ENCODE measurements at places on chromosomes 3 and 15. TPM values are rescaled to one million over a fixed set of nuclear protein-coding genes. Genes with fewer than 3 reads are reported as not detected.

The TTLL13 gene
- total RNA-seq = 0.26 TPM

The ZNF502 gene
- total RNA-seq = 1.0 TPM

The TRANK1 gene
- 11.0 TPM for total RNA-seq

DNA sequence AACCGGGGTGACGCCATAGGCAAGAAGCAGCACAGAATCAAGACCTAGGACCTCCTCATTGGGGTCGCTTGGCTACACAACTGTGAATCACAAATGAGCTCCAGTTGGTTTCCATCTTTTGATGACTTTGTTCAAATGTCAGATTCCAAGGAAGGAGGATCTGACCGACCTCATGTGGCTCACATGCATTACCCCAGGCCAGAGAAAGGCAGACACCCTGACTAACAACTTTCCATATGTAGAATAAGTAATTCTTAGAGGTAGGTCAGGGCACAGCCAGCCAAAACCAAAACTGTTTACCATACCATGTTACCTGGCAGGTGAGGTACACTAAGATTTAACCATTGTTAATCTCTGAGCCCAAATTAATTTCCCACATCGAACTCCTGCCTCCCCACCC is 96.5 kb downstream of the CCNL1 start:
- no peak for DNase-seq

DNA sequence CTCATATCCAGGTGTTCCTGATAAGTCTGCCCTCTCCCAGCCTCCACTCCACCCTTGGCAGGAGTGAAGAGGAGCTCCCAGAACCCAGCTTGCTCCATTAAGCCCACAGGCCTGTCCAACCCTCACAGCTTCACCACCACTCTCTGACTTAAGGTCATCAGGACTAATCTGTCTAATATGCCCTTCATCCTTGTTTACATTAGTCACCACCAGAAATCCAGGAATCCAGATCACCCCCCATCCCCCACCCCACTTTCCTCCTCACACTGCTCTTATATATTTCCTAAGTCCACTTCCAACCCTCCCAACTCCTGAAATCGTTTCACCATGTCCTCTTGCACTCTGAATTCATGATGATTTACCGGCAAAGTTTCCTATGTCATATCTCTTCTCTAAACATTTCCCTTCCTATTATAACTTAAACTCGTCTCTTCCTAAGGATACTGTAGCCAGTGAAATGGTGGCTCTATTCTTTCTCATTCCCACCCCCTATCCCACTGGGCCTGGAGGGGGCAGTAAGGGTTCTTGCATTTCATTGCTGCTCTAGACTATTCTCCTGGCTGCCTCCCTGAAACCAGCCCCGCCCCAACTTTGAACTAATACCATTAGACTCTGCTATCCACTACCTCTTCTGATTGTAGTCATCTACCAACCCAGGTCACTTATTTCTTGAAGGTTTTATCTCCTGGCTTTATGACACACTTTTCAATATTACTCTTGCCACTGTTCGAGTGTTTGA is 43.4 kb downstream of the PPP2R3A start:
- DNase-seq = no peak

GRCh38 chr3:42960282-42960681 is 18.8 kb upstream of the GASK1A start:
- DNase-seq = no peak

GRCh38 chr3:126828306-126828705 is 124.3 kb downstream of the CHCHD6 start:
- no peak for DNase-seq

- DNase-seq = peak; percentile 35
These were observed 12.1 kb downstream of the CHSY1 start for GRCh38 chr15:101239724-101240136.

DNA sequence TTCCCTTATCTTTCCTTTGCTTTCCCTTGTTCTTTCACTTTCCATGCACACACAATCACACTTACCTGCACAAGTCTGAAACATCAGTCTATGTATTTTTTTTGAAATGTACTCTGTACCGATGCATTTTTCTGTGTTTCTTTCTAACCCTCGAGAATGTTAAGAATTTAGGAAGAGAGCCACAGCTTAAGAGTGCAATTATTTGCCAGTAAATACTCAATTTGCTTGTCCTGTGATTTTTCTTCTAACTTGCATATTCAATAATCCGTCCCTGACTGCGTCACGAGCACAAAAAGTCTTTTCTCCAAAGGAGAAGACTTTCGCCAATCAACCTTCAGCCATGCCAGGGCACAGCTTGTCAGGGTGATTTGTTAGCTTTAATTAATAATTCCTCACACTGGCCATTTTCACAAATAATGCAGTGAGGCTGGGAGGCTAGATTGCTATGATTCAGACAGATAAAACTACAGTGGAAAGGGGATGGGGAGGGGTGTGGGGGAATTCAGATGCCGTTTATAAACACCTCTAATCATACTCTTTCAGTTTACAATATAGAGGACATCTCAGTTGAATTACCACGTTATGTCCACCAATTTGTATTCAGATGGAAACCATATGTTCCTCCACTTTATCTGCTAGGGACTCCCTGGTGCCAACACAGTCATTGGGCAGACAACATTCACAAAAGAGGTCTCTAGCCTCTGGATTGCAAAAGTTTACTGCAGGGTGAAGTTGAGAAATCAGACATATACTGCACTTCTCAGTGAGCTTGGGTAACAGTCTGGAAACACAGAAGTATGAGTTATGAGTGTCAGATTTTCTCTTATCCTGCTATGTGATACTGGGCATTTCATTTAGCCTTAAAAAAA is 388.0 kb downstream of the ZBTB20 start:
- no peak for DNase-seq

DNA sequence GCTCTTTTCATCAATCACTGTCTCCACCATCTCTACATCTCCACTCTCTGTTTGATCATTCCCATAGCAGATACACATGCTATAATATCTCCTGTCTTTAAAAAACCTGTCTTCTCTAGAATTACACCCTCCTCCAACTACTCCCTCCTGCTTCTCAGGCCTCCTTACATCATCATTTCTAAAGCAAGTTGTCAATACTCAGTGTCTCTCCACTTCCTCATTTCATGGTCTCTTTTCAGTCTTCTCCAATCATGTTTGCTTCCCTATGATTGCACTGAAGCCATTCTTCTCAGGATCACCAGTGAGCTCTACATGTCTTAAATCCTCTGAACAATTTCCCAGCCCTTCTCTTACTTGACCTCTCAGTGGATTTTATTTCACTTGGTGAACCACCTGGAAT is 87.0 kb upstream of the ZNF280D start:
- no peak for DNase-seq

DNA sequence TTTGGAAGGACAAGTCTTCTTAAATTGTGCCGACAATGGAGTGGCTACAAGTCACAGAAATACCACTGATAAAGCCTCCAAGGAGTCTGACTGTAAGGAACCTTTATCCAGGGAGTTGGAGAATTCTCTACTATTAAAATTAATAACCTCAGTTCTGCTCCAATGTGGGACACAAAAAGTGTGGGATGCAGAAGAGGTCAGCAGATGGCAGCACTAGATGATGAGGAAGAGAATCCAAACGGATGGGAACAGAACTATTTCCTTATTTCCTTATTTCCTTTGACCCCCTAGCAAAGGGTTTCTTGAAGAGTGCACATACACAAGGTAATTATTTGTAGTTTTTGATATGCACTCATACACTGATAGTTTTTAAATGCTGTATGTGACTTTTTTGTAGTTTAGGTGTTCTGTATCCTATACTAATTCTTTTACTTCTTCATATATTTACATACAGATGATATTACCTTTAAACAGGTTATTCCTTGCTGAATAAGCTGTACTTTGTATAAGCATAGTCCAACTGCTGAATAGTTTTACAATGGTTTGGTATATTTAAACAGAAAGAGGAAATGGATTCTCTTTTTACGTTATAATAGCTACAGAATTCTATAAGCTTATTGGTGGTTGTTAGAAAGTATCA is 25.6 kb upstream of the NLGN1 start:
- DNase-seq = peak; percentile 7

GRCh38 chr3:139101396-139101795 is 56.7 kb upstream of the PRR23C start:
- DNase-seq = no peak
